Posterior cingulate gyrus (tissue), 11 donors: ENCODE measurements at places on chromosomes 5 and 9.

GRCh38 chr9:121812159-121812735, 160.8 kb downstream of the DAB2IP start:
- DNase-seq, result no peak

- DNase-seq, result no peak
These were observed 211.5 kb downstream of the SEC61B start for GRCh38 chr9:99433555-99433954.

DNA sequence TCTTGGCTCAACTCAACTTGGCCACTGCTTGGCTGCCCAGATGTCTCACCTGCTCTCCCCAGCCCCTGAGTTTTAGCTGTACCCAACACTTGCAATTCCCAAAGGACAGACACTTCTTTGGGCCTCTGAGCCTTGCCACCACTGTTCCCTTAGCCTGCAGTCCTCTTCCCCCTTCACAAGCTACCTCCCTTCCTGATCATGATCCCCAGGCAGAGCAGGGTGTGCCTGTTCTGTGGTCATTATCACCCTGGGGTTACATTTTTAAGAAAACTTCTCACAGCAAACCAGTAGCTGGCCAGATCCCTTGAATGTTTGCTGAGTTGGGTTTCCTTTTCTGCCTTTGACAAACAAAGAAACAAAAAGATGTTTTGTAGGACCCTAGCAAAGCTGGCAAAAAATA, 87.5 kb upstream of the PRRC1 start:
- DNase-seq, result no peak

DNA sequence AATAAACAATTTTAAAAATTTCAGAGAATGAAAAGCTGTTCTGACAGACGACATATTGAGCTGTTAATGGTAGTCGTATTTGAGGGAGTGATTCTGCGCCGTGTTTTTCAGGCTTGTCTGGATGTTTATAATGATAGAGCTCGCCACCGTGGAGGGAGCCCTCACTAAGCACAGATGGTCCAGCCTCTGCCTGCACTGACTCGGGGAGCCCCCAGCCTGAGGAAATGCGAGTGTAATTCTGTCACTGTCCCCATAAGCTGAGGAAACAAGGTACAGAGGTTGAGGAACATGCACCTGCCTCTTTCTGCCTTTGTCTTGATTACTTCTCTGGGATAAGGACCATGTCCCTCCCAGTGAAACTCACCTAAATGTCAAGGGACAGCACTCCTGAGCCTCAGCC, 7.4 kb upstream of the DBH start:
- DNase-seq, result no peak

DNA sequence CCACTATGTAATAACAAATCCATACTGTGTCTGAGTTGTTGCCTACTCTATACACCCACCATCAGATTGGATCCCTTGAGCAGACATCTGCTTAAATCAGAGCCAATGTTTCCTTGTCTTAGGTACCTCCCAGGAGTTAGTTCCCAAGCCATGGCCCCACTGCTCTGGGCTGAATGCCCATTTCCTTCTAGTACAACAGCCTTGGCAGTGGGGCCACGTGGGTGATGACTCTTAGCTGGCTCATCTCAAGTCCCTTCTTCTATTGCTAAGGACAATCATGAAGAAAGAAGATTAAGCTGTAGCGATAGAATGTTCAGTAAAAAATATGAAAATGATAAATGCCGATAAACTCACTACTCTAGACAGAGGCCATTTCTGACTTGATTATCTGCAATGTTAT, 16.6 kb downstream of the PTGR1 start:
- no peak for DNase-seq

- DNase-seq, result peak; percentile 32
These were observed 4.6 kb downstream of the CSF1R start for GRCh38 chr5:150081541-150082283.

GRCh38 chr5:178464431-178465048, 125.7 kb downstream of the COL23A1 start:
- no peak for DNase-seq

DNA sequence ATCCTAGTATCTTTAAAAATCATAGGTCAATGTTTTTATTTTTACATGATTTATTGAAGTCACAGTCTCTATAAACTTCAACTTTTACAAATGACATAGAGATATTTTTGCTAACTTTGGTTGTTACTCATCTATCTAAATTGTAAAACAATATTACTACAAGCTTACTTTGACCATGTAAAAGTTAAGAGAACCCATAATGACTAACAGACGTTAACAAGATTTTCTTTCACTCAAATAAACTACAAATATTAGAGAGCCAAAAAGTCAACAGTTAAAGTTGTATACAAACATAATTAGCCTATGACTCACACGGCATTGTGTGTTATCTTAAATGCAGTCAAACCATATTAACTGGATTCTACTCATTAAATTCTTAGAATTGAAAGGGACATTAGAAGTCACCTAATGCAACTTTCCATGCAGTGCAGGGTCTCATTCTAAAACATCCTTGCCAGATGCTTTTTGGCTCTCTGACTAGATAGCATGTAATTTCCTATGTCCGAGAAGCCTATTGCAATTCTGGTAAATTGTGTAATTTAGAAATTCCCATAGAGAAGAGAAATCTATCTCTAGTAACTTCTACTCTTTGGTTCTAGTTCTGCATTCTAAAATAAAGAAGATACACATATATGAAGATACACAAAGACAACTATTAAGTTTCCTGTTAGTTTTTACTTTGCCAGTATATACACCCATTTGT, 42.2 kb upstream of the UGT3A2 start:
- DNase-seq, result no peak

GRCh38 chr5:83496626-83497025, 25.1 kb downstream of the VCAN start:
- no peak for DNase-seq

DNA sequence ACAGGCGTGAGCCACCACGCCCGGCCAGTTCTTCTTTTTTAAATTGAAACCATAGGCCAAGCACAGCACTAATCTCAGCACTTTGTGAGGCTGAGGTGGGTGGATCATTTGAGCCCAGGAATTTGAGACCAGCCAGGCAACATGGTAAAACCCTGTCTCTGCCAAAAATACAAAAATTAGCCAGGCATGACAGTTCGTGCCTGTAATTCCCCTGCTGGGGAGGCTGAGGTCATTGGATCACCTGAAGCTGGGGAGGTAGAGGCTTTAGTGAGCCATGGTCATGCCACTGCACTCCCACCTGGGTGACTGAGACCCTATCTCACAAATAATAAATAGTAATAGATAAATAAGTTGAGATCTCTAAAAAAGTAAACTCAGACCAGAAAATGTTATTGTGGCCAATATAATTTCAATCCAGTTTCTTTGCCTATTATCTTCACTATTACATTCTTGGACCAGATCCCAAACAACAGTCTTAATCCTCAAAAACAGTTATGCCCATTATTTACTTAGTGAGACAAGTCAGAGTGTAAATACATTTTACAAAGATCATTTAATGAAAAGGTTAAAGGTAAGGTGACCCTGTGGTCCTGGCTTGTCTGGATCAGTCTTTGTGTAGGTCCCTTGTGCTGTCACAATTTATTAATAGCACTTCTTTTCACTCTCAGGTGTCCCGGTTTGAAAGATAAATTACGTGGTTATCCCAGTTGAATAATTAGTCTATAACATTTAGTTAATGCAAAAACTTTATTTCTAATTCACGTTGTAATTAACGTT, 53.6 kb downstream of the RAB24 start:
- no peak for DNase-seq

- DNase-seq, result no peak
These were observed 29.8 kb upstream of the SEC16A start for GRCh38 chr9:136512651-136513071.

DNA sequence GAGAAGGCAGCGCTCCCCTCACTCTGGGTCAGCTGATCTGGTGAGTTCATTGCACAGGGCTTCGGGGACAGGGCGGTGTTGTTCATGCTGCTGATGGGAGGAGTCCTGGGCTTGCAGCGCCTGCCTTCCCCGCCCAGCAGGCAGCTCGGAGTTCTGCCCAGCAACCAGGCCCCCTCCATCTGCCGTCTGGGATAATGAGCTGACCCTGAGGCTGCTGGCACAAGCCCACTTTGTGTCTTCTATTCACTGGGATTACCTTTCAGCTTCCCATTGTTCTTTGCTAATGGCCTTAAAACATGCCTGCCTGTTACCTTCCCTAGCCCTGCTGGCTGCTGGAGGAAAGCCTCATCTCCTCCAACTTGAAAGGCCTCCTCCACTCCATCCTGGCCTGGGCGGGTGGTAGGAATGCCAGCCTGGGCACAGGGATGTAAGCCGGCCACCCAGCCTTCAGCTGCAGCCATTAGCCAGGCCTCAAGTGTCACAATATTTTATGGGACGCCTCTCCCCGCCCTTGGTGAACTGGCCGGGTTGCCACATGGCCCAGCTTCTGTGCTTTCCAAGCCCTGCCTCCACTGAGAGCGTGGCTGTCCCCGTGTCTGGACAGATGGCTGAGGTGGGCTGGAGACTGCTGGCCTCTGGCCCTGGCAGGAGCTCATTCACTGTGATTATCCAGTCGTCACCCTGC, 70.4 kb downstream of the GADD45G start:
- DNase-seq, result no peak

DNA sequence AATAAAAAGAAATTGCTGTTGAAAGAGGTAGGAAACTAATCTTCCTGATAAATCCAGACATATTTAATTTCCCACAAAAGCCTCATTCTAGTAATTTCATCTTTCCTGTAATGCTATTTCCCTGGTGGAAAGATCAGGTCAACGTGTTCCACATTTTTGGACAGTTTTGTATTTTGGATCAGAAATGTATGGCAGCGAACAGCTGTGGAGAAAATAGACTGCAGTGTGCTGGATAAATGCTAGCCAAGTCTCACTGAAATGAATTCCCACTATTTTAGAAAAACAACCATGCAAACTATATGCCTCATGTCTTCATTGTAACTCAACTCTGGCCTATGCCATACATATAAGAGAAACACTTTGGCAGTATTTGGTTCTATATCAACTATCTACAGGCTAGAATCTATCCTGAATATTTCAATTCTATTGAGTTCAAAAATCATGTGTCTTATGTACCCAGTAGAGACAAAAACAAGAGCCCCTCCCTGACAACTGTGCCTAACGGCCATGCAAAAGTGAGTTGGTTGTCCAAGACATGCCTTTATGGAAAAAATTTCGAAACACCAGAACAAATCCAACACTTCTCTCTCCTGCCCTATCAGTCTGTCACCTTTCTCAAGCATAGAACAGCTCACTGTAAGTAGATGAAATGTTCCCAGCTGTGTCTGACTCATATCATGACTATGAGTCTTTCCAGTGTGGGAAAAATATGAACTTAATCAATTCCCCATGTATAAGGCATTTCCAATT, 191.3 kb upstream of the NREP start:
- DNase-seq, result no peak

DNA sequence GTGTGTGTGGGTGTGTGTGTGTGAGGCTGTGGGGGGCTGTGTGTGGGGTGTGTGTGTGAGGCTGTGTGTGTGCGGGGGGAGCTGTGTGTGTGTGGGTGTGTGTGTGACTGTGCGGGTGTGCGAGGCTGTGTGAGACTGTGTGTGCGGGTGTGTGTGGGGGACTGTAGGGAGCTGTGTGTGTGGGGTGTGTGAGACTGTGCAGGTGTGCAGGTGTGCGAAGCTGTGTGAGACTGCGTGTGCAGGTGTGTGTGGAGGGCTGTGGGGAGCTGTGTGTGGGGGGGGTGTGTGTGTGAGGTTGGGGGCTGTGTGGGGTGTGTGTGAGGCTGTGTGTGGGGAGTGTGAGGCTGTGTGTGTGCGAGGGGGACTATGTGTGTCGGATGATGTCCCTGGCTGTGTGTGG, 23.2 kb downstream of the AHRR start:
- DNase-seq, result no peak

GRCh38 chr9:121972501-121972981, 120.6 kb downstream of the TTLL11 start:
- DNase-seq, result no peak

DNA sequence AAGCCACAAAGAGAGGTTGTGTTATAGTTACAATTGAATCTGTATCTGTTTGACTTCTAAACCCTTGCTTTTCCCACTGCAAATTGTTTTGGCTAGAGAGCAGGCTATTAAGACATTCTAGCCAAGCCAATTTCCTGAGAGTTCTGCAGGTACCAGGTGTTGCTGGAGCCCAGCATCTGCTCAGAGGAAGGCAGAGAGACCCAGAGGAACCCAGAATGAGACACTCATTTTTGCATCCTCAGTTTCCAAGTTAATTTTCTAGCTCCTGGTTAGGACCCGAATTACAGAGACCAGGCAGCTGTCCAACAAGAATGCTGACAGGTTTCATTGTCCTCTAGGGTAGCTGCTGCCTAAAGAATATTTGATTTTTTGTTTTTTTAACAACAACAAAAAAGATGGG, 266.2 kb downstream of the TRIM32 start:
- no peak for DNase-seq

- DNase-seq, result no peak
These were observed 83.2 kb downstream of the USP20 start for GRCh38 chr9:129918296-129918950.

GRCh38 chr5:100479079-100479688, 56.0 kb upstream of the FAM174A start:
- no peak for DNase-seq

GRCh38 chr5:1930880-1931603, 48.3 kb upstream of the IRX4 start:
- DNase-seq, result no peak

DNA sequence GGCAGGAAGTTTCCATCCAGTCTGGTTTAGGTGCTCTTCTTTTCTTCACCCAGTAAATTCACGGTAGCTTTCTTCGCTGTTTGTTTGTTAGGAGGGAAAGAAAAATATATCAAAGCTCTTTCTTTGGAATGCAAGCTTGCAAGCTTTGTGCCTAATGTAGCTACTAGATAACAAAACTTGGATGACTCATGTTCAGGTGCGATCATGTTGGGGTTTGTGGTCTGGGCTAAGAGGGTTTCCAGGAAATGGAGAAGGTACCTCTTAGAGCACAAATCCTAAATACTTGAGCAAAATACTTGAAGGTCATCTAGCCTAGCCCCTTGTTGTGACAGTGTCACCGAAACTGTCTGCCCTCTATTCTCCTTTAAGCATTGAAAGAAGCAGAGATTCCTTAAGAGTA, 17.7 kb downstream of the SRP19 start:
- DNase-seq, result no peak

DNA sequence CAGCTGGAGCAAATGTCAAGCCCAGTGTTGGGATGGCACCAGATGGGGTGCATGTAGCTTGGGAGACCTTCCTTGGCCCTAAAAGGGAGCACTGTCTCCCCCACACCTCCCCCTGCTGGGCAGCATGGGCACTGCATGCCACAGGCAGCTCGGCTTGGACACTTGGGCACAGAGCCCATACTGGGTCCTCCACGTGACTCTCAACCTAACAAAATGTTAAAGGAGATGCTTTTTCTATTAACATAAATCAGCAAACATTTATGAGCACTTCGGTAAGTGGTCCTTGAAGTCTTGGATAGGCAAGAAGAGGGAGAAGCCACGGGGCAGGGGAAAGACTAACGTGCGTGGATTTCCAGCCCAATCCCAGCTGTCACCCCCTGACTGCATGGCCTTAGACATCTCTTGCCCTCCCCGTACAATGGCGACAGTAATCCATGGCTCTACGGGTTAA, 23.9 kb upstream of the MAPK9 start:
- no peak for DNase-seq

DNA sequence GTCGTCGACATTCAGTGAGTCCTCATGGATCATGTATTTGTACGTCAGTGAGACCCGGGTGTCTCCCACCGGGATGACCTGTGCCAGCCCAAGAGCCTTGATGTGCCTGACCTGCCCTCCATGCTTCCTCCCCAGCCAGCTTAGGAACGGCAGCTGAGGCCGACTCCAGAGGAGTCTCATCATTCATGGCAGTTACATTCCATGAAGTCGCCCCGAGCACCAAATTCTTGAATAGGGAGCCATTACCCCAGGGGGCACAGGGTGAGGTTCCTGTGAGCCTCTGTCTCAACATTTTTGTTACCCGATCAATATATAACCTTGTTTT, 67.8 kb downstream of the ZNF354C start:
- DNase-seq, result no peak
